ENCODE measurements at places on chromosomes 11 and 22. TPM values are rescaled to one million over a fixed set of nuclear protein-coding genes. Genes with fewer than 3 reads are reported as not detected.

GRCh38 chr22:50257041-50257440 is 4.4 kb downstream of the MAPK12 start:
- DNase-seq: no peak

- no peak for DNase-seq
Observed at GRCh38 chr11:62556108-62556874, 9.7 kb upstream of the AHNAK start.

The FAM83F gene
- 2.5 TPM for polyA plus RNA-seq

- DNase-seq: no peak
Observed at GRCh38 chr11:61978703-61979661, 11.5 kb upstream of the FTH1 start.

- no peak for DNase-seq
Observed at GRCh38 chr11:2768471-2769408, 68.9 kb upstream of the KCNQ1OT1 start.

GRCh38 chr11:64244107-64244506 is 2.6 kb downstream of the PPP1R14B start:
- no peak for DNase-seq

DNA sequence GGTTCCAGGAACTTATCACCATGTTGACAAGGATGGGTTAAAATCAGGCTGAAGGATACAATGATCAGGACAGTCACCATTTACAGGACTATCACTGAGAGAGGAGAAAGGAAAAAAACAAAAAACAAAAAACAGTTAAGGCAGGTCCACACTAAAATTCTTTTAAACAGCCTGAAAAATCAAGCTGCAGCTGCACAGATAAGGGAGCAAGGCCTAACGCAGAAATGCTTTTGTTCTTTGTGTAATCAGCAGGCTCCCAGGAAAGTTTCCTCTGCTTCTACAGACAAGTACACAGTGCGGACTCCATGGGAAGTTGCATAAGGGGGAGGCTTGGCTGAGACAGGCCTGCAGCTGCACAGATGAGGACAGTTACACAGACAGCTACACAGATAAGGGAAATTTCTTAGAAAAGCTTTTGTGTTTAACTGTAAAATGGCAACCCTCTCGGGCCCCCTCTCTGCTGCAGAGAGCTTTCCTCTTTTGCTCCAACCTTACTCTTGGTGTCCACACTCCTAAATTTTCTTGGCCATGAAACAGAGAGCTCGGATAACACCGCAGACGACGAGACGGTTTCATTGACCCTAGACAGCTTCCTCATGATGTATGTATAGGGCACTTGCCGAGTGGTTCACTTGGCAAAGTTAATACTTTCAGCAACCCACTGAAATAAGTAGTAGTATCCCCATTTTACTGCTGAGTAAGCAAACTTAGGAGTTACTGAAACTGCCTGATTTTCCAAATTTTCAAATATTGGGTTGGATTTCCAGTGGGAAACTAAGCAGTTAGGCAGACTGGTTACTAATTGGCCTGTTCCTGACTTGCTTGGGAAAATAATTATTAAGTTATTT is 45.5 kb downstream of the PIWIL3 start:
- DNase-seq: no peak

- DNase-seq: no peak
Observed at GRCh38 chr11:14544611-14545010, 24.4 kb upstream of the PSMA1 start.

DNA sequence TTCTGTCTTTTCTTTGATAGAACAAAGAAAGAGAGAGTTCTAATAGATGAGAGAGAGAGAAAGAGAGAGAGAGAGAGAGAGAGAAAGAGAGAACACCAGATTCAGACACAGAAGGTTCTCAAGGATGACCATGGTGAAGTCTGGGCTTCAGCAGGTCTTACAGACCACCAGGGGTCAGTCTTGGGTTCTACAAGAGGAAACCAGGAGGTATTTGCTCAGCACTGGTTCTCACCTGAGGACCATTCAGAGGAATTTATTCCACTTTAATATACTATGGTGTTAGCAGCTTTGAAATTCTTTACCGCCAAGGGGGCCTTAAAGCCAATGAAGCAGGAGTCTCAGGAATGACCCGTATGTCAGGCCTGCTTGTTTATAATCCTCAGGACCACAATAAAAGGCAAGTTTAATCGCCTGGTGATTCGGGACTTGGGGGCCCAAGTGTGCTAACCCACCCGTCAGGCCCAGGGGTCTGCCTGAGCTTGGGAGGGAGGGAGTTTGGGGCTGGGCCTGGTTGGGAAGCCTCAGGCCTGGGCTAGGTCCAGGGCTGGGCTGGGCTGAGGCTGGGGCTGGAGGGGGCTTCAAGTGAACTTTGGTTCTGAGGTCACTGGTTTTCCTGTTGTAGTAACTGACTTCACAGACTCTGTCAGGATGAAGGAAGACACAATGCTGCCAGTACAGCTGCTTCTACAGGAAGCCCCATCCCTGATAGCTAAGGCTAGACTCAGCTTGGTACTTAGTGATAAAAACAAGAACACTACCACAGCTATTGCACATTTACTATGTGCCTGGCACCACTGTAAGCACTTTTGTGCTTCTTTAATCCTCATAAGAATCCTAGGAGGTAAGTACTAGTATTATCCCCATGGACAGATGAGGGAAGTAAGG is 179.2 kb upstream of the ZBED5 start:
- DNase-seq: peak; percentile 81

GRCh38 chr11:114318361-114318760 is 22.2 kb downstream of the NNMT start:
- no peak for DNase-seq

DNA sequence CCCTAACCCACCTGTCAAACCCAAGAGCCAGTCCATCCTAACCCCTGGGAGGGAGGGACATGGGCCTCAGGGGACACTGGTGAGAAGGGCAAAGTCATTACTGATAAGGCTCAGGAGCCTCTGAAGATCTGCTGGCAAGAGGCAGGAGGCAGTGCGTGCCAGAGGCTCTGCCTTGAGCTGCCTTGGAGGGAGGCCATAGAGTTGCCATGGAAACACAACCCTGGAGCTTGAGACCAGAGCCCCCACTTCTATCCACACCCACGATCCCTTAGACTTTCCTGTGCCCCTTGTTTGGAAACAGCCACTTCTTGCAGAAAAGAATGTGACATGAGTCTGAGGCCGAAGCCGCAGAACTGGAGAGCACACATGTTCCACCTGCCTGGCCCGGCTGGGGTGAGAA is 89.7 kb upstream of the CSNK2A3 start:
- no peak for DNase-seq

The SIK2 gene
- polyA plus RNA-seq: 23.4 TPM

DNA sequence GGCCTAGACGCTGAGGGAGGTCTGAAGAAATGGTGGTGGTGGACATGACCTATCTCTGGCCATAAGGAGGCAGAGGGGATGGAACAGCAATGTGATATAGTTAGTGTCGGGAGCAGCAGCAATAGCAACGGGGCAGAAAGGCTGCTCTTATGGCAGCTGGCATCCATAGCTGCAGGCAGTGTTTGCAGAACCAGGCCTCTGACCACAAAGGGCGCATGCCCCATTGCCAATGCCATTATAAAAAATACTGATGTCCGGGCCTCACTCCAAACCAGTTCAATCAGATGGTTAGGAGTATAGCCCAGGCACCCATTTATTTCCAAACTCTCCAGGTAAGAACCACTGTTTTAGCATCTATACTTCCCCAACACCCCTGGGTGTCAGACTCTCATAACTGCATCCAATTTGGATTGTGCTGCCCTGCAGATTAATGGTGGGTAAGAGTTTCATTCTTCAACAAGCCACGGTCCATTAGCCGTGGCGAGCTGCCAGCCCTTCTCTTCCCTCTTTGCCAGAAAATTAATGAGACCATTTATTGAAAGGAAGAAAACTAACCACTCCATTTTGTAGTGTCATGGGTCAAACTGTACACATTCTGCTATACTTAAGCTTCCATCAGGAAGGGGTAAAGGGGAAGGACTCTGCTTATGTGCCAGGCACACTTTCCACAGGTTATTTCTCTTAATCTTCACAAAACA is 72.8 kb upstream of the SPON1 start:
- no peak for DNase-seq
